ENCODE measurements at places on chromosomes 1 and 21.

DNA sequence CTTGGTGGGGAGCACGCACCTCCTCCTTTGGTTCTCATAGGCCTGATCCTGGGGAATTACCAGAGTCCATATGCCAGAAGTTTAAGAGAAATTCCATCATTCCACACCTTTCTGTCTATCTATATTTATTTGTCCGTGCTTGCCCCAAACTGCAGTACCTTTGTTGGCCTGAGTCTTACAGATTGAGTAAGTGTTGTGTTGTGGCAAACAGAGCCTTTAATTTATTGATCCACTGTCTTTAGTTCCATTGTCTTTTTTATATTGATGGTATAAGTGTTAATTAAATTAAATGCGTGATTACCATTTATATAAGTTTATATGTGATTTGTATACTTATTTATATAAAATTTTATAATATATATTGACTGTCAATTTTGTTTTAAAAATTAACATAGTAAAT lies 4.9 kb downstream of the SH3BGR start:
- no peak for DNase-seq

GRCh38 chr1:223429313-223429731 lies 36.1 kb downstream of the CCDC185 start:
- DNase-seq, result no peak

DNA sequence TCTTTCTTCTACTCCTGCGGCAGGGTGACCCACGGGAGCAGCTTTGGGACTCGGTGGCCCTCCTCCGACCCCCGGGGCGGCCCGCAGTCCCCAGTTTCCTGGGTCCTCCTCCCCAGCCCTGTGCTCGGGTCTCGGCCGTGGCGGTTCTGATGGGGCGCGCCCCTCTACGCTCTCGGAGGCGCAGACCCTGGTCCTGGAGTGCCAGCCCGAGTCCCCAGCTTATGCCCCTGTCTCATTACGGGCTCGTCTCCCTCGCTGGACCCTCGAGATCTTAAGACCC lies 430 bp downstream of the BTG2 start:
- no peak for DNase-seq

GRCh38 chr1:85900921-85901320 lies 192.7 kb upstream of the ZNHIT6 start:
- no peak for DNase-seq

DNA sequence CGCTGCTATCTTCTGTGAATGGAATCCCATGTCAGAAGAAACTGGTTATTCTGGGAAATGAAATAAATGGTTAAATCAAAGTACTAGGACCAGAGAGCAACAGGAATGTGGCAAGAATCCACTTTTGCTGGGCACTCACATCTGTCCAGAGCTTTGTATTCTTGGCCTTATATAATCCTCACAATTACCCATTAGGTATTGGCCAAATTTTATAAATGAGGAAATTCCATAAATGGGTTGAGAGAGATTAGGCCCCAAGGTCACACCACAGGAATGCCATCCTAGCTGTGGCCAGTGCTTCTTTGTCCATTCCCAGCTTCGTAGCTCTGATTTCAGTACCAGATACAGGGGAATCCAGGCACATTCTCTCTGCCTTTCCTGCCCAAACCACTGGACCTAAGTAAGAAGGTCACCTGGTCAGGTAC lies 76.1 kb upstream of the HOOK1 start:
- no peak for DNase-seq

DNA sequence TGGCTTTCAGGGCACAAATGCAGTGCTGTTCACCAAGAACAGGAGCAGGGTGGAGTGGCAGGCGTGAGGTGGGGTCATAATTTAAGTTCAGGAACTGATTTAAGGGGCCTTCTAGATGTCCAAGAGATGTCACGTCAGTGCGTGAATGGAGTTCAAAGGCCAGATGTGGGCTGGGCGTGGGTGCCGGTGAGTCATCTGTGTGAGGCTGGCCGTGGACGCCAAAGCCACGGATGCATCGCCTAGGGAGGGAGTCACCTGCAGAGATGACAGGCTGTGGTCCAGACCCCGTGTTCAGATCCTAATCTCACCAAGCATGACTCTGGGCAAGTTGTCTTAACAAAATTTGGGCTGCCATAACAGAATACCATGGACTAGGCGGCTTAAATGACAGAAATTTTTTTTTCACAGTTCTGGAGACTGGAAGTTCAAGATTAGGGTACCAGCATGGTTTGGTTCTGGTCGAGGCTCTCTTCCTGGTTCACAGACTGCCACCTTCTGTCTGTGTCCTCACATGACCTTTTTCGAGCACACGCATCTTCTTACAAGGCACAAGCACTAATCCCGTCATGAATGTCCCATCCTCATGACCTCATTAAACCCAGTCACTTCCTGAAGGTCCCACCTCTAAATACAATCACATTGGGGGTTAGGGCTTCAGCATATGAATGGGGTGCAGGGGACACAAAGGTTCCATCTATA lies 109.6 kb downstream of the PRDM2 start:
- no peak for DNase-seq

- no peak for DNase-seq
These were observed 1554.2 kb downstream of the NCAM2 start for GRCh38 chr21:22552390-22552789.

GRCh38 chr21:42406201-42406621 lies 2.5 kb downstream of the UBASH3A start:
- peak; percentile 78 for DNase-seq

DNA sequence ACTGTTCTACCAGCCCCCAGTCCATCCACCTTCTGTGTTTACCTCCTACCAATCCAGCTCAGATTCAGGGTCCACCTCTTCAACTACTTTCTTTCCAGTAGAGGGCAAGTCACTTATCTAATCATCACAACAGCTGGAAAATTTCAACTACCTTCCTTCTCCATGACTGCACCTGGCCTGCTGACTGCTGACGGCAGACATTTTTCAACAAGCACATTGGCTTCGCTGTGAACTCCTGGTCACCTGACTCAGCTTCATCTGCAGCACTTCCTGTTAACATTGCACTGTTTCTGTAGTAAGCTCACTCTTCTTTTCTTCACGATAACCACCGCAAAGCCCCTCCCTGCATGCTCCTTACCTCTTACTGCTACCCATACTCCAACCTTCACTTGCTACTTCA lies 405.7 kb downstream of the NTNG1 start:
- no peak for DNase-seq

DNA sequence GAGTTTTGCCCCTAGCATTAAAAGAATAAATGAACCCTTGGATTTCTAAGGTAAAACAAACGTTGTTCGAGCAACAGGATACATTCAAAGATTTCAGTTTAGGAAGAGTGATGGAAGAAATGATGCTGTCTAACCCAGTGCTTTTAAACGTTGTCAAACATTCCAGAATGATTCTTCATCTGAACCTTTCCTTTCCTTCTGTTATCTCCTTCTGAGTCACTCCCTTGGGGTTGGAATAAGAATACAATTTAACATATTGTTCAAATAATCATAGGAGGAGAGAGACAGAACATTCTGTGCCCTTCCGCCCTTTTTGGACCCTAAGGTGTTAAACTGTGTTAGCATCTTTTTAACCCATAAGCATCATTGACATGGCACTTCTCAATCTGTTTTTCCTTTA lies 61.1 kb upstream of the RCOR3 start:
- DNase-seq, result no peak

- DNase-seq, result no peak
These were observed 93.8 kb upstream of the PLPPR4 start for GRCh38 chr1:99170516-99170915.

- peak; percentile 47 for DNase-seq
These were observed 44.9 kb upstream of the CYP2J2 start for GRCh38 chr1:59971464-59971911.

- no peak for DNase-seq
These were observed 4.3 kb upstream of the IFFO2 start for GRCh38 chr1:18960821-18961220.

Data from activated CD4-positive, alpha-beta T cell treated with anti-CD3 and anti-CD28 coated beads, Interleukin-2, amount 10 ng/mL, durations not matched to agents 7 days and 5 days (primary cell).